ENCODE measurements at places on chromosomes 2 and 18.
A peak's percentile ranks its signal among the peaks of the same experiment; 100 is the strongest.

DNA sequence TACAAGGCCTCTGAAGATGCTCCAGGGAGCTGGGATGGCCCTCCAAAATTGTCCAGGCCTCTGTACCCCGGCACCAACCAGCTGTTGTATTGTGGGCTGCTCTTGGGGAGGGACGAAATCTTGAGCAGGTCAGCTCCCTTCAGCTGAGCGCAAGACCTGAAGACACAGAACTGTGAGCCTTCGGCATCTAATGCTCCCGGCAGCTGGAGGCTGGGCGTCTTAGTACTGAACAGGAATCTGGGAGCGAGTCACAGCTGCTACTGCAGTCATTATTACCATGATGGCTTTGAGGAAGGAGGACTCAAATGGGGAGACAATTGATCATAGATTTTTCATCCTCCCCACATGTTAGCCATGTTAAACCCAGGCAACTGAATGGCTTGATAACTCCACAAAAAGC is 83.0 kb upstream of the LTBP1 start:
- H3K4me3 ChIP-seq, result no peak overlapping the region
- H3K4me1 ChIP-seq, result no peaks in the 10 kb centered on the region
- H3K27me3 ChIP-seq, result no peaks in the 10 kb centered on the region
- no peaks in the 10 kb centered on the region for H3K36me3 ChIP-seq
- DNase-seq, result no peak

DNA sequence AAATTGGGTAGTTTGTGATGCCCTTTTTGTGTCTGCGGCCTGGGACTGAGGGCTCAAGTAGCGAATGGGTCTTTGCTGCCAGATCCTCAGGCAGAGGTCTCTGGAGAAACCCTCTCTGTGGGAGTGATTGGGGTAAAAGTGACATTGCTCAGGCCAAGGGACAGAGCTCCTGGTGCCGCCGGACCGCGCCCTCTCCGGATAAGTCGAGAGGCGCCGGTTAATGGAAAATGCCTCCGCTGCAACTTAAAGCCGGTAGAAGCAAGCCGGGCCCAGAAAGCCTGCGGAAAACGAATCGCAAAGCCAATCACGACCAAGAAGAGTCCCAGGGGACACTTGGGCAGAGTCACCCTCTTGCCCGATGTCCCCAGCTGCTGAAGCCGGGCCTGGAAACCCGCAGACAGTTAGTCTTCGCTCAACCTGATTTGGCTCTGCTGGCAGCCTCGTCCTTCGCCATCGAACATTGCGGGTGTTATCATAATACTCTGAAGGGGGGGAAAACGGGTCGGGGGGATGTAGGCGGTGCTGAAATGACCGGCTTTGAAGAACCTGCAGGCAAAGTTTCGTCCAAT is 352 bp upstream of the HOXD12 start:
- H3K4me1 ChIP-seq, result peaks cover 3% of the 10 kb centered on the region
- no peaks in the 10 kb centered on the region for H3K36me3 ChIP-seq
- no peak for DNase-seq

DNA sequence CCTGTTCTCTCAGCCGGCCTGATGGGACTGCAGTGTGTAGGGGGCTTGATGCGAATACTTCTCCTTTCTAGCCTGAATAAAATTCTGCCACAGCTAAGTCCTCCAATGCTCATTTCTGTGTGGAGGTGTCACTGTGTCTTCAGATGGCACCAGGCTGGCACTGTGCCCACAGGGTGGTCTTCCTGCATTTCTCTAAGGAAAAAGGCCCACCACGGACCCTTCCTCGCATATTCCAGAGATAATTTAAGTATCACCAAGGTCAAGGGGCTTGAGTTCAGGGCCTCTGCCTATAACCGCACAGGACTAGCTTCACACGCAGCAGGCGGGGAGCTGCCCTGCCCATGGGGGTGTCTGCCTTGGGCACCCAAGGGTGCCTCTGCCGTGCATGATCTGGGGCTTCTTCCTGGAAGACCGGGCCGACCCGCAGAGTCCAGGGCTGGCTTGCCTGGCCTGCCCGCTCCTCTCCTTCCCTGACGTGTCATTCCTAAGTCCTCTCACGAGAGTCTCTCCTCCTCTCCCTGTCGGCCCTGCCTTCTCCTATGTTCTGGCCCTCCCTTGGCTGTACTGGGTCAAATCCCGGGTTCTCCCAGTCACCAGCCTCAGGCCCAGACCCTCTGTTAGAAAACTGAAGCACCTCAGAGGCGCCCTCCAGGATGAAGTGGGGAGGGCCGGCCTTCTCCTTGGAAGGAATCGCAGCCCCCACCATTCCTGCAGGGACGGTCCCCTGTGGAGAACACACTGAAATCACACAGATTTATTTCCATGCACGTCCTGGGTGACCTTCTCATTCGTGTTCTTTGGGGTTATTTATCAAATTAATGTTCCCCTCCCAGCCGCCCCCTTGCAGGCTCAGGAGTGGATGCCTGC is 48.9 kb upstream of the PXDN start:
- no peak overlapping the region for H3K4me3 ChIP-seq
- no peaks in the 10 kb centered on the region for H3K4me1 ChIP-seq
- DNase-seq, result no peak
- H3K27me3 ChIP-seq, result no peaks in the 10 kb centered on the region
- no peaks in the 10 kb centered on the region for H3K36me3 ChIP-seq
- H3K27ac ChIP-seq, result no peak overlapping the region

DNA sequence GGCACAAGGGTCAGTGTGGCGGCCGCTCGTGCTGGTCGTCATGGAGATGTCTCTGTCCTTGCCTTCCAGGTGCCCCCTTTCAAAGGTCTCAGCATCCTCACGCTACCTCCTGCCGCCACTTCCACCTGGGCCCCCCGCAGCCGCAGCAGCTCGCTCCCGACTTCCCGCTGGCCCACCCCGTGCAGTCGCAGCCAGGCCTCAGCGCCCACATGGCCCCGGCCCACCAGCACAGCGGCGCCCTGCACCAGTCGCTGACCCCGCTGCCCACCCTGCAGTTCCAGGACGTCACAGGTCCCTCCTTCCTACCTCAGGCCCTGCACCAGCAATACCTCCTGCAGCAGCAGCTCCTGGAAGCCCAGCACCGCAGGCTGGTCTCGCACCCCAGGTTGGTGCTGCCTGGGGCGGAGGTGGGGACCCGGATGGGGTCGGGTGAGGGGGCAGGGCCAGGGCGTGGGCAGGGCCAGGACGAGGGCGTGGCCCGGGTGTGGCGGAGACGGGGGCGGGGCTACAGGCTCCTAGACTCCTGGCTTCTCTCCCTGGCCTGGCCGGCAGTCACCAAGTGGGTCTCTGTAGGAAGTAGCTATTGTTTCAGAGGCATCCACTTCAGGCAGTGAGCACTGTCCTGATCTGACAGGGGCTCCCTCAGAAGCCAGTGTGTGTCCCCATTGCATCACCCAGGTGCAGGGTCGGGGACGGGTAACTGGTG is 223.7 kb downstream of the LOXHD1 start:
- DNase-seq, result no peak
- H3K4me3 ChIP-seq, result no peak overlapping the region
- no peaks in the 10 kb centered on the region for H3K4me1 ChIP-seq
- H3K36me3 ChIP-seq, result no peaks in the 10 kb centered on the region

- H3K27ac ChIP-seq, result no peak overlapping the region
- H3K36me3 ChIP-seq, result no peaks in the 10 kb centered on the region
- no peak overlapping the region for H3K4me3 ChIP-seq
- no peak for DNase-seq
Observed at GRCh38 chr18:12393998-12394397, 13.7 kb upstream of the PRELID3A start.

GRCh38 chr18:2312440-2312839 is 258.9 kb downstream of the METTL4 start:
- no peaks in the 10 kb centered on the region for H3K36me3 ChIP-seq
- peak; percentile 20 for DNase-seq
- H3K27me3 ChIP-seq, result 0 out of 2 replicates have a peak, but pooled peaks cover 2% of the 10 kb centered on the region
- H3K27ac ChIP-seq, result no peak overlapping the region

- no peaks in the 10 kb centered on the region for H3K27me3 ChIP-seq
- H3K4me1 ChIP-seq, result no peaks in the 10 kb centered on the region
- peaks cover 4% of the 10 kb centered on the region for H3K36me3 ChIP-seq
- H3K27ac ChIP-seq, result no peak overlapping the region
- no peak for DNase-seq
Observed at GRCh38 chr2:179985163-179985820, 21.8 kb downstream of the CWC22 start.

DNA sequence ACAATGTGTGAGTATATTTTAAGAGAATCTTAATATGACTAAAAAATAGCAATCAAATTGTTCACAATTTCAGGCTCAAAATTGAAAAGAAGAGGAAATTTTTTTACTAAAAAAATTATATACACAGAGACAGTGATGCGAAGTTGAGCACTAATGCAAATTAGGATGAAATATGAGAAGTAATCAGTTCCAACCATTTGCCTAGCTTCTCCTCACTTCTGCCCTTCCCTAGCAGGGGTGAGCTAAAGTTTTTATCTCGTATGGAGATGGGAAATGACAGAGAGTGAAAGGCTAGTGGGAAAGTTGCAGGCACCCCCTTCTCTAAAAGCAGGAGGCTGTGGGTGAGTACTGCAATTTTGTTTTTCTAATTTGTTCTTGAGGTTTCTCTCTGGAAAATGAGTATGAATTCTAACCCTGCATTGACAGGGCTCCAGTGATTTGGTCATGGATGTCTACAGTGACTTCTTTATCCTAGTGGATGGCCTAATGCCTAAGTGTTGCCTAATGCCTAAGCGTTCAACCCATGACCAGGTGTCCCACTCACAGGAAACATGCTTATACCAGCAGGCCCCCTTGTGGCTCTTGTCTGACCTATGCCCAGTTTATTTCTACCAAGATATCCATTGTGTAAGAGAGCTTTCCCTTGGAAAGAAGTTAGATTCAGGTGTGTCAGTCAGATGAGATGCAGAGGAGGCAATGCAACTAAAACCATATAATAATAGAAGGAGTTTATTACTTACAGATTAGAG is 78.0 kb upstream of the HNMT start:
- no peaks in the 10 kb centered on the region for H3K27me3 ChIP-seq
- no peak overlapping the region for H3K27ac ChIP-seq
- no peaks in the 10 kb centered on the region for H3K36me3 ChIP-seq
- DNase-seq, result no peak

GRCh38 chr2:228689053-228689452 is 507.6 kb upstream of the SPHKAP start:
- no peaks in the 10 kb centered on the region for H3K4me1 ChIP-seq
- no peak overlapping the region for H3K27ac ChIP-seq
- no peaks in the 10 kb centered on the region for H3K27me3 ChIP-seq
- DNase-seq, result no peak
- H3K4me3 ChIP-seq, result no peak overlapping the region

DNA sequence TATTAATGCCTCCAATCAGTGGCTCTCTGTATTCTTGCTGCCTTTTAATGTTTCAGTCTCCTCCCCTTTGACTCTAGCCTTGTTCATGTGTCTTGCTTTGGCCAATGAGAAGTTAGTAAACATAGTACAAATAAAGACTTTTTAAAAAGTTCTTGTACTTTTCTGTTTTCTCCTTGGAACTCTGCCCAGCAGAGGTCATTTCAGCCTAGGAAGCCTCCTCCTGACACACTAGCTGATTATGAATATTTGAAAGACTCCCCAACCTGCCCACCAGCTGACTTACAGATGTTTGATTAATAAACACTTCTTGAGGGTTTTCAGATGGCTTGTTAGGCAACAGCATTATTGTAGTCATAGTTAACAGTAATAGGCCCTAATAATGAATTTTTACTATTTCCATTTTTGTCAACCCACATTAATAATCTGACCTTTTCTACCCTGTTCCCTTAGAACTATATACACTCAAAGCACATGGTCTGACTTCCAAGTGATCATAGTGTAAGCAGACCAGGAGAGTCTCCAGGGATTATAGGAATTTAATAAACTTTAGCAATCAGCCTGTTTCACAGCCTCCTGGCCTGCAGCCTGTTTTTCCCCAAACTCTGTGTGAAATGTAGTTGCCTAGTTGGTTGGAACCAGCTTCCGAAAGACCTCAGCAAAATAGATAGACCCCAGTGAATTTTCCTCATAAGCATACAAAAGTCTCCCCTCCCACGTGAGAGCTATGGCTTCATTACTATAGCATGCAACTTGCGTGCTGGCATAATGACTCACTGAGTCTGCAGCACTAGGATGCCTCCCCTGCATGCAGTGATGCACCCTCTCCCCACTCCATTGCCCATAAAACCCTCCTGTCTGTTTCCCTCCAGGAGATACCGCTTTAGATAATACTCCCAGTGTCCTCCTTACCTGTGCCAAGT is 670.7 kb upstream of the ZNF804A start:
- H3K4me3 ChIP-seq, result no peak overlapping the region
- H3K27ac ChIP-seq, result no peak overlapping the region
- DNase-seq, result no peak
- H3K27me3 ChIP-seq, result no peaks in the 10 kb centered on the region

DNA sequence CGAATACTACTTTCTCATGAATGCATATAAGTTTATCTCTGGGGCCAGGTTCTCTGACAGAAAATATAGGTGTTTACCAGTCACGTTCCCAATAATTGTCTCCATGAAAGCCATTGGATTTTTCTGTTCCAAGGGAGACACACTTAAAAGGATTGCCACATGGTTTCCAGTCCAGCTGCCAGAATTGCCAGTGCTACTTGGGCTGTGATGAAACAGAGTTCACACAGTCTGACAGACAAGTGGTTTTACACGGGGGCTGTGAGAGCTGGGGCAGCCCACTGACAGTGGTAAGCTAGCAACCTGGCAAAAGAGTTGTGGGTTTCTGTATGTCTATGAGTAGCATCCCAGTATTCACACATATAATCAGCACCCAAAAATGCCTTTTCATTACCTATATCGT is 27.7 kb upstream of the ATRAID start:
- H3K27ac ChIP-seq, result no peak overlapping the region
- no peaks in the 10 kb centered on the region for H3K36me3 ChIP-seq
- no peaks in the 10 kb centered on the region for H3K27me3 ChIP-seq
- H3K4me1 ChIP-seq, result peaks cover 4% of the 10 kb centered on the region
- no peak for DNase-seq

GRCh38 chr2:38076710-38077430 is 919 bp upstream of the CYP1B1 start:
- no peaks in the 10 kb centered on the region for H3K27me3 ChIP-seq
- H3K27ac ChIP-seq, result peak overlapping the region; percentile 77
- DNase-seq, result no peak
- H3K4me1 ChIP-seq, result peaks cover 11% of the 10 kb centered on the region

- H3K36me3 ChIP-seq, result no peaks in the 10 kb centered on the region
- DNase-seq, result no peak
- H3K27me3 ChIP-seq, result no peaks in the 10 kb centered on the region
- peaks cover 32% of the 10 kb centered on the region for H3K4me1 ChIP-seq
- no peak overlapping the region for H3K4me3 ChIP-seq
- peak overlapping the region; percentile 21 for H3K27ac ChIP-seq
Observed at GRCh38 chr2:230473378-230473777, 57.4 kb downstream of the SP100 start.

DNA sequence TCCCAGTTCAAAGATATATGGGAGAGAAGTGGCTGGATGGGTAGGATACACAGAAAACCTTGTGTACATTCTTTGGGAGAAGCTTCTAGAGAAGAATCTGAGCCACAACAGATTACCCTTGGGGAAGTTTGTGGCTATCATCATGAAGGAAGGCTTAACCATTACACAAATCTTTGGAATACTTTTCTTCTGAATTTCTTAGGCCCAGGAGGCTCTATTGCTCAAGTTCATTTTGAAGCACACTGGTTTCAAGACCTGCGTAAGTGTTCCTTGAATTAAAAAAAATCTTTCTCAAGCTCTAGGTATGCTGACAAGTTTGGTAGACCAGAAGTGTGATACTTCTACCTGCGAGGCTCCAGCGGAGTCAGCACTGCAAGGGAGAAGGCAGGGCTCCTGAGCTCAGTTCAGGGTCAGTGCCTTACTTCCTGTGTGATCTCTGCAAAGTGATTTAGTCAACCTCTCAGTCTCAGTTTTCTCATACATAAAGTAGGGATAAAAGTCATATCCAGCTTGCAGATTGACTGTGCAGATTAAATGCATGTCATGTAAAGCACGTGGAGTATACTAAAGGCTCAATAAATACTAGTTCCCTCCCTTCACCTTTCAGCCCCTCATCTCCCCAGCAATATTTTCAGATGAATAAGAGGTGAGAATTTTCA is 438.6 kb downstream of the DLGAP1 start:
- no peak overlapping the region for H3K4me3 ChIP-seq
- H3K36me3 ChIP-seq, result no peaks in the 10 kb centered on the region
- no peak overlapping the region for H3K27ac ChIP-seq
- no peaks in the 10 kb centered on the region for H3K27me3 ChIP-seq
- no peak for DNase-seq
